ENCODE measurements at places on chromosomes 3 and 15.
A peak's percentile ranks its signal among the peaks of the same experiment; 100 is the strongest.

- DNase-seq = no peak
Observed at GRCh38 chr3:63774781-63775180, 44.3 kb upstream of the C3orf49 start.

DNA sequence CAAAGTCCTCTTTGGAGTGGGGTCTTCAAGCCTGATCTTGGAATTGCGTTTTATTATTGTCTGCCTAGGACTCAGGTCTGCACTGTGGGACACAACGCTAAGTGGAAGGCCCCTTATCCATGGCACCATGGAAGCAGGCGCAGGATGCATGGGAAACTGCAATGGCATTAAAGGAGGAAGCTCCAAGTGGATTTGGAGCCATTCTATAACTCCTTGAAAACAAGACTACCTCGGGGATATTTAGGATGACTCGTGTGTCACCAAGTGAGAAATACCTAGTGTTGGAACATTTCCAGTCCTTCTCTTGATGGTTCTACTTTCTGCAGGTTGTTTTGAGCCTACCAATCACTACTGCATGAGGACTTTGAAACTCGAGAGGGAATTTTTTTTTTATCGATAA is 126.6 kb upstream of the ZBED2 start:
- DNase-seq = no peak

GRCh38 chr3:27666708-27667107 is 55.4 kb downstream of the EOMES start:
- DNase-seq = no peak

DNA sequence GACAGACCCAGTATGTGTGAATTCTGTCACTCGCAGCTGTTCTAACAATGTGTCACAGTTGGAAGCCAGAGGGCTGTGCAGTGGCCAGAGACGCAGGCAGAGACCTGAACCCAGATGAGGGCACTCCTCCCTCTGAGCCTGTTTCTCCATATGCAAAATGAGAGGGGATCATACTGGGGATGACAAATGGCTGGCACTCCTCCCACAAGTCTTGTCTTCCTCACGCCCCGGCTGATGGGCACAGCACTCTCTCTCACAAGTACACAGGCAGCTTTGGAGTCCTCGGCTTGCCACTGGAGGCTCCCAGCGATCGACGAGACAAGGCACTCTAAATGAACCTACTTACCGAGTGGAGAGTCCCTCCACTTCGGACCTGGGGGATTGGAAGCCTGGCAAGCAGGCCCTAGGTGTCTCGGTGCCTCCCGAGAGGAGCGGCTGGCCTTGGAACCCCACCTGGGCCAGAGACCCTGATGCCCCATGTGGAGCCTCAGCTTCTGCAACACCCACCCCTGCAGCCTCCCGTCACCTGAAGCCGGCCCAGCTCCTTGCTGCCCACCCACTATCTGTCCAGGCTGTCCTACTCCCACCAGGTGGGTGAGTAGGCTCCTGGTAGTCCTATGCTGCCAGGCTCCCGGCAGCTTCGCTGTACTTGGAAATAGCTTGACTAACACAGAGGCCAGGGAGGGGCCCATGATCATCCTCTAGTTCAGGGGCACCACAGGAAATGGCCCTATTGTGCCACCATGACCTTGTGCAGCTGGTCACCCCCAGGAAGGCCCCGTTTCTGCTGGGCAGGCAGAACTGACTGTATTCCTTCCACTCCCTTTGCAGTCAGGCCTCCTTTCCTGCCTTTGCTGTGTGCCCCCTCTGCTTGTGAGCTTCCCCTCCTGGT is 65.0 kb upstream of the IQSEC1 start:
- DNase-seq = no peak

- DNase-seq = peak; percentile 52
Observed at GRCh38 chr15:70853318-70853972, 512 bp downstream of the LARP6 start.

DNA sequence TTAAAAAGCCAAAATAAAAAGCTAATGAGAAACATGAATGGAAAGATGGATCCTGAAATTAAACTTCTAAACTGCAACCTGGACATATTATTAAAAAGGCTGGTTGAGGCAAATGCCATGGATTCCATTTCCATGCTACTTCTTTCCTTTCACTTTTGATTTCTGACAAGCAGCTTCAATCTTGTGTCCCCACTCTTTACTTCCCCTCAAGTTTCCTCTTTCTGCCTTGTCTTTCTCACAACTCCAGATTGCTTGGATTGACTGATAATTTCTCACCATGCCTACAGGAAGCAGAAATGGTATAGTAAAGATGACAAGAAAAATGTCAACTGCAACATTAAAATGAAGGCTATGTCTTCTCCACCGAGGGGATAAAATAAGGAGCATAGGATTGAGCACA is 1136.7 kb downstream of the TUSC7 start:
- no peak for DNase-seq

- no peak for DNase-seq
Observed at GRCh38 chr3:153619268-153619667, 457.2 kb downstream of the RAP2B start.

- DNase-seq = no peak
Observed at GRCh38 chr3:61422945-61423673, 138.3 kb upstream of the PTPRG start.

- no peak for DNase-seq
Observed at GRCh38 chr3:154515921-154516320, 85.9 kb upstream of the GPR149 start.

- no peak for DNase-seq
Observed at GRCh38 chr3:187983484-187984124, 170.4 kb upstream of the LPP start.

- DNase-seq = no peak
Observed at GRCh38 chr15:77819851-77820728, 187.4 kb upstream of the LINGO1 start.

DNA sequence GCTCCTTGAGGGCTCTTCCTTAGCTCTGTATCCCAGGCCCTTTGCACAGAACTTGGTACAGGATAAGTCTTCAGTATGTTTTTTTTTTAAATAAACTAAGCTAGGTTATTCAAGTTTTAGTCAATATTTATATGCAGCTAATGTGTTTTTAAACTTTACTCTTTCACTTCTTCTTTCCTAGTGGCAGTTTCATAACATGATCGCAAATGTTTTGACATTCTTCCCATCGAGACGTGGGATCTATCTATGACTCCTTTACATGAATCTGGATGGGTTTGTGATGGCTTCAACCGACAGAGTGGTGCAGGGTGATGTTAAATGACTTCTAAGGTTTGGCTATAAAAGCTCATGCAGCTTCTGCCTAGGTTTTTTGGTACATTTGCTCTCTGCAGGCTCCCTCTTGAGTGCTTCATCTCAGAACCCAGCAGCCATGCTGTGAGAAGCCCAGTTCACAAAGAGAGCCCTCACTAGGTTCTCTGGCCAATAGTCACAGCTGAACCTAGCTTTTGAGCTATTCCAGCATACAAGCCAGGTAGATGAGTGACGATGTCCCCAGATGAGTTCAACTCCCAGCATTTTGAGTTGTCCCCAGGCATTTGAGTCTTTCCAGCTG is 13.5 kb upstream of the MECOM start:
- peak; percentile 32 for DNase-seq

DNA sequence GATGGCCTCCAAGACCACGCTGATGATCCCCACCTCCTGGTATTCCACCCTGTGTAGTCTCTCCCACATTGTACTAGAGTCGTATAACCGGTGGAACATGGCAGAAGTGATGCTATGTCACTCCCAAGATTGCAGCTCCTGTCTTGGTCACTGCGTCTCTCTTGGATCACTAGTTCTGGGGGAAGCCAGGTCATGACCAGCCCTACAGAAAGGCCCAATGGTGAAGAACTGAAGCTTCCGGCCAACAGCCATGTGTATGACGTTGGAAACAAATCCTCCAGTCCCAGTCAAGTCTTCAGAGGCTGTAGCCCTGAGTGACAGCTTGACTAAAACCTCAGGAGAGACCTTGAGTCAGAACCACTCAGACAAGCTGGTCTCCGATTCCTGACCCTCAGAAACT is 61.9 kb upstream of the FNDC3B start:
- no peak for DNase-seq

DNA sequence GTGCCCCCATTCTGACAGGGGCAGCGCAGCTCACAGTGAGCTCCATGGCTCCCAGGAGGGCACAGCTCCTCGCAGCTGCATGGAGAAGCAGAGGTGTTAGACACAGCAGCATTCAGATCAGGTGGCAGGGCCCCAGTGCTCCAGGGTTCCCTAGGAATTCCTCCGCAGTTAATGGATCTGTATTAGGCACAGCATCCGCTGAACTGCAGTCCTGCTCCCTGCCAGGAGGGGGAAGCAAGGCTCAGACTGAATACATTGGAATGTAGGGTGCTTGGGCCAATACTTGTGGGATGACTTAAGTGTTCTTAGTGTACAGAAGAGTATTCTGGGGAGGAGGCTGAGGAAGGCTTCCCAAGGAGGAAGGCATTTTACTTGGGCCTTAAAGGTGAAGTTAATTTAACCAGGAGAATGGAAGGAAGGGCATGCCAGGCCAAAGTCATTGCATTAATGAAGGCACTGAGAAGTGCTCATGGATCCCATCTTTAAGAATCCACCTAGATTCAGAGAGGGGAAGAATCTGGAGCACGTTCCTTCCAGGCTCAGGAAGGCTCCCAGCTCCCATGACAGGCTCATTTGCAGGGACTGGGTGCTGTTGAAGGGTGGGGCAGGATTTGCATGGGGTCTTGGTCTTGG is 111.6 kb downstream of the RAB11A start:
- DNase-seq = peak; percentile 59

DNA sequence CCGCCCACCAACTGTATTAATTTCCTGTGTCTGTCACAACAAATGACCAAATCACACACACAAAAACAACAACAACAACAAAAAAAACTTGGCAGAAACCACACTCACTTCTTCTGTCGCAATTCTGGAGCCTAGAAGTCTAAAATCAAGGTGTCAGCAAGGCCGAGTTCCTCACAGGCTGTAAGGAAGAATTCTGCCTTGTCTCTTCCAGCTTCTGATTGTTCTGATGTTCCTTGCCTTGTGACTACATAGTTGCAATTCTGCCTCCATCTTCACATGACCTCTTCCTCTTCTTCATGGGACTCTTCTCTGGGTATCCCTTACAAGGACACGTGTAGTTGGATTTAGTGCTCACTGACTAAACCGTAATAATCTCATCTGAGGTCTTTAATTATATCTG is 61.4 kb downstream of the IL12A start:
- DNase-seq = no peak

- DNase-seq = no peak
Observed at GRCh38 chr3:143295201-143296080, 175.9 kb downstream of the CHST2 start.

- DNase-seq = no peak
Observed at GRCh38 chr3:171491361-171491760, 31.2 kb upstream of the TNIK start.

GRCh38 chr3:94015025-94015424 is 13.4 kb downstream of the STX19 start:
- no peak for DNase-seq

GRCh38 chr3:49119439-49119838 is 1.2 kb downstream of the USP19 start:
- DNase-seq = no peak

GRCh38 chr15:73629798-73630429 is 3.3 kb downstream of the NPTN start:
- no peak for DNase-seq

GRCh38 chr15:68598171-68599152 is 19.7 kb downstream of the CORO2B start:
- DNase-seq = no peak

DNA sequence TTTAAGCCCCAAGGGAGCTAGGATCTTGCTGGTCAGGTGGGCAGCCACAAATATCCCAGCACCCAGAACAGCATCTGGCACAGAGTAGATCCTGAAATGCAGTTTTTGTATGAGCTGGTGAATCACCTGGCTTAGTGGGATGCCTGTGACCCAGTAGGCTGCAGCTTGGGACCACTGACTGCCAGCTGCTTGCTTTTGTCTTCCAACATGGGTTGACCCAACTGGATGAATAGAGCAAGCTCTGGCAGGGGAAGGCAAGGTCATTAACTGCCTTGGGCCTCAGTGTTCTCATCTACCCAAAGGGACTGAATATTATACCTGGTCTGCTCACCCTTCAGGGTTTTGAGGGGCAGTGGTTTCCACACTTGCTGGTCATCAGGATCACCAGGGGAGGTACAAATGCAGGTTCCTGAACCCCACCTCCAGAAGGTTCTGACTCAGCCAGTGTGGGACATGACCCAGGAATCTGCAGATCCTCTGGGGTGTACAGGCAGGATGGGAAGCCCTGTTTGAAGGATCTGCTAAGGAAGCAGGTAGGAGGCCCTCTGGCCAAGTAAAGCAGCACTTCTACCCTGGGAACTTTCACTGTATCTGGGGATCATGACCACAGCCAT is 55.4 kb downstream of the ITGA11 start:
- no peak for DNase-seq

- DNase-seq = no peak
Observed at GRCh38 chr3:180646187-180646790, 33.0 kb downstream of the CCDC39 start.

DNA sequence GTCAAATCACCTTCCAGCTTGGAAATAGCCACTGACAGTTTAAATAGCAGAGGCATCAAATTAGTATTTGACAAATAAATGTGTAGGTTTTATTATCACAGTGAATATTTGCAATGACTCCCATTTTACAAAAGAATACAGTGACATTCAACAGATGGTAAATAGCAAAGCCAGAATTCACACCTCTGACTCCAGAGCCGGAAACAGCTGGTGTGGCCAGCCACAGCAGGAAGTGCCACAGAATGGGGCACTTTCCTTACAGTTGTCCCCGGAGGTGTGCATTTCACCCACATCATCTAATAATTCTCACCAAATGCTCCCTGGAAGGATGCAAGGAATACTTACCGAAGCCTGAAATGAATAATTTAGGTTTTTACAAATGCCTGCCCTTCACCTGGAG is 295.7 kb upstream of the WNT5A start:
- DNase-seq = no peak

- no peak for DNase-seq
Observed at GRCh38 chr3:45765266-45765851, 31.0 kb downstream of the SLC6A20 start.

- DNase-seq = no peak
Observed at GRCh38 chr3:156885761-156886160, 59.6 kb downstream of the LEKR1 start.

GRCh38 chr3:154060238-154061000 is 60.8 kb upstream of the ARHGEF26 start:
- no peak for DNase-seq

- DNase-seq = no peak
Observed at GRCh38 chr3:109178708-109179107, 42.2 kb downstream of the C3orf85 start.

- peak; percentile 24 for DNase-seq
Observed at GRCh38 chr3:73484656-73485248, 140.0 kb downstream of the PDZRN3 start.

DNA sequence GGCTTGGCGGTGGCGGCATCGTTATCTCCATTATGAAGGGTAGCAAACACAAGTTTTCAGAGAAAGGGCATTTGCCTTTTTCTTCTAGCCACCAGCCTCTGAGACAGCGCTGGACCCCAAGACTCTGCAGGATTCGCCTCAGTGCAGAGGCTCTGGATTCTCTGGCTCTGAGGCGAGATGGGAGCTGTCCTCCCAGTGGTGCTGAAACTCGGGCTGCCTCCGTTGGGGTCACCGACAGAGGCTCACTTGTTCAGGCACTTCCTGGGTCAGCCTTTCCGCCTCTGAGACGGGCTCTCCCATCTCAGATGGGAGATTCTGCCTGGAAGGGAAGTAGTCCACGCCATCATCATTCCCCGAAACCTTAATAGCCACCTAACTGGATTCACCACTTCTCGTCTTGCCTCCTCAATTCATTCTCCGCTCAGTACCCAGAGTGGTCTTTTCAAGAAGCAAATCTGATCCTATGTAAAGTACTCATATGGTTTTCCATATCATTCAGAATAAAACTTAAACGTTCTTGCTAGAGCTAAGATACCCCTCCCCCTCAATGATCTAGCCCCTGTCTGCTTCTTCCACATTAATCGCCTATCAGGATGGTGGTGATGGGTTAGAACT is 76.9 kb downstream of the RHCG start:
- no peak for DNase-seq

Data from GM13977 (cell line).